ENCODE measurements at places on chromosomes 13 and 19.

DNA sequence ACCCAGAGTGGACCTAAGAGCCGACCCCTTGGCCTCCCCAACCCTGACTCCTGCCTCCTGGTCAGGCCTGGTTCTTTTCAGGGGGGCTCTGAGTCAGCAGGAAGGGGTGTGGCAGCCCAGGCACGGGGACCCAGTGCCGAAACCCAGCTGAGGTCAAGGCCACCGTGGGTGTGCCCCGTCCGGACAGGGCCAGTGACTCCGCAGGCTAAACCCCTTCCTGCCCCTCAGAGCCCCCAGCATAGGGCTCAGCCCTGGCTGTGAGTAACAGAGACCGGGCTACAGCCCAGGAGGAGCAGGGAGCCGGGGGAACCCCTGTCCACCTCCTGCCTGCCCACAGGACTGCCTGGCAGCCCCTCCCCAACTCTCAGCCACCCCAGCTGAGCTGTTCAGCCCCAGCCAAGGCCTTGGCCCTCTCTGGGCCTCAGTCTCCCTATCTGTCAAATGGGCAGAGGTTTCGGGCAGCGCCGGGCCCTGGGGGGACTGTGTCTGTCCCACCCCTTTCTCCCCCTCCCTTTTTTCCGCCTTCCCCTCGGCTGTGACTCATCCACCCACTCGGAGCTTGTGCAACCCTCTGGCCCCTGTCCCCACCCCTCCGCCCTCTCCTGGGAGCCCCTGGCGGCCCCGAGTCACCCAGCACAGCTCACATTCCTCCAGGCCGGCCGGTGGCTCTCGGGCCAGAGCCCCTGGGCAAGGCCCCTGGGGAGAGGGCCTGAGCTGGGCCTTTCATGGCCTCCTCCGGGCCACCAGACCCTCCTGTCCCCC lies 8.6 kb downstream of the ZBTB7A start:
- DNase-seq, result peak; percentile 30

GRCh38 chr19:46000491-46001246 lies 5.4 kb downstream of the CCDC61 start:
- peak; percentile 60 for DNase-seq

GRCh38 chr13:31945202-31945961 lies 86.2 kb upstream of the FRY start:
- no peak for DNase-seq

DNA sequence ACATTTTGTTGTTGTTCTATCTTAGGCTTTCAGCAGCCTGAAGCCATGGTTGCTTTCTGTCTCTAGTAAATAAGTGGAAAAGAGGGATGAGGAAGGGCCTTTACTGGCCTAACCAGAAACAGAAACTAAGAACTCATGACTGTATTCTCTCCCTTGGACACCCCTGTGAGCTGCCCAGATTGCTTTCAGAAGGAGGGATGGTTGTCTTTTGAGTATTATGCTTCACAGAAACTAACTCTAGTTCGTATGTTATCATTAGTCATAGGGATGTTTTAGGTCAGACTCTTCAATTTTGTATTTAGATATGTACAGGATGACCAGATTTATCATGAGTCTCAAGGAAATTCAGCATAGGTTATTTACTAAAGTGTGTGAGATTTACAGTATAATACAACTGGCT lies 17.5 kb downstream of the BORA start:
- DNase-seq, result peak; percentile 46

- no peak for DNase-seq
Observed at GRCh38 chr13:50392977-50393376, 377.7 kb downstream of the KCNRG start.

DNA sequence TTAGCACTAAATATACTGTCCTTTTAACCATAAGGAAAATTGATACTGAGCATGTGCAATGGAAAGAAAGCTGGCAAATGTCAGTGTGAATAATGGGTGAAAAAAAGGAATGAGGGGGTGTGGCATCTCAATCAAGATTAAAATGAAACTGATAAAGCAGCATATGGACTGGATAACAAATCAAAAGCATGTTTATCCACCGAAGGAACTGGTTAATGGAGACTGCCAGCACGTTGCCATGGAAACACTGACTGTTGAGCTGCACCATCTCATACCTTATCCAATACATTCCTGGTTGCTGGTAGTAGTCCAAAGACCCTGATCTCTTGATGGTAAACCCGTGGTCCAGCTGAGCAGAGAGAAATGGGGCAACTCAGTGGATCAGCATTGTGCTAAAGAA lies 311.4 kb upstream of the MAB21L1 start:
- DNase-seq, result no peak

GRCh38 chr13:48318821-48319511 lies 15.4 kb downstream of the RB1 start:
- peak; percentile 10 for DNase-seq

GRCh38 chr19:29866011-29866410 lies 54.2 kb downstream of the CCNE1 start:
- no peak for DNase-seq

DNA sequence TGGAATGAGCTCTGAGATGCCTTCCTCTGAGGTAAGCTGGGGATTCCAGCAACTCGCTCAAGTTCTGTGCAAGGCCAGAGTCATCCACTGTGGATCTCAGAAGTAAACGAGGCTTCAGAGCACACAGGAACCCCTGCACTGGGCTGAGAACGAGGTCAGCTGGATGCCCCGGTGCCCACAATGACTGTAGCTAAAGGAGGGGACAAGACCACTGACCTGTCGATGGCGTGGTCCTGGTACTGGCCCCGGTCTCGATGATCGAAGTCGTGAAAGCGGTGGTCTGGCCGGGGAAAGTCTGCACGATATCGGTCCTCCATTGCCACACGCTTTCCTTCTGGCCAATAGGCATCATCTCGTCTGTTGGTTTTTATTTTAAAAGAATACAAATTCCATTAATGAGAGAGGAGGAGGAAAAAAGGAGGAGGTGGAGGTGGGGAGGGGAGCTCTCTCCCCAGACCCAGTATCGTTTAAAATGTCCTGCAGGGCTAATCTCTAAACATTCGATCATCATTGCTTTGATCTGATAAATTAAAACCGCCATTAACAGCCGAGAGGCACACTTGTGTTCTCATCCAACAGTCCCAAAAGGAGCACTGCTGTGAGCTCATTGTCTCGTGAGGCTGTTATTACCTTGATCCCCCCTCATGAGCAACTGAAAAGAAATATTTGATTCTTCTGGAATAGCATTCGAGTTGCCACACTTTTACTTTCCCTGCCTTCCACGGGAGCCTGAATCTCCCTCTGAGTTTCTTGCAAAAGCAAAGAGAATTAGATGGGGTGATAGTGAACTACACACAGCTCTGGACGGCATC lies 25.0 kb upstream of the TINCR start:
- no peak for DNase-seq

- DNase-seq, result no peak
Observed at GRCh38 chr19:35222373-35223015, 6.0 kb downstream of the FAM187B start.

- peak; percentile 29 for DNase-seq
Observed at GRCh38 chr19:3250675-3251074, 26.2 kb downstream of the CELF5 start.

- DNase-seq, result no peak
Observed at GRCh38 chr13:87981416-87981815, 310.2 kb downstream of the SLITRK5 start.

Data from activated CD4-positive, alpha-beta T cell treated with anti-CD3 and anti-CD28 coated beads, Interleukin-2, amount 50 U/mL, for 16 hours (primary cell).